ENCODE measurements at places on chromosomes 3 and 15. TPM values are rescaled to one million over a fixed set of nuclear protein-coding genes. Genes with fewer than 3 reads are reported as not detected.

ATP13A4 gene
- total RNA-seq, result 0.74 TPM

BCHE gene
- not detected for total RNA-seq

CPLX3 gene
- total RNA-seq, result 0.16 TPM

PSTPIP1 gene
- 169 TPM for total RNA-seq

PXYLP1 gene
- 66.0 TPM for total RNA-seq

SLC38A3 gene
- total RNA-seq, result not detected

CACNA1D gene
- total RNA-seq, result 7.7 TPM

- no peak overlapping the region for H3K4me3 ChIP-seq
- no peak for DNase-seq
- no peaks in the 10 kb centered on the region for H3K27me3 ChIP-seq
- H3K4me1 ChIP-seq, result peaks cover 44% of the 10 kb centered on the region
- no peak overlapping the region for H3K27ac ChIP-seq
These were observed 3.9 kb downstream of the B4GALT4 start for GRCh38 chr3:119236756-119237155.

DNA sequence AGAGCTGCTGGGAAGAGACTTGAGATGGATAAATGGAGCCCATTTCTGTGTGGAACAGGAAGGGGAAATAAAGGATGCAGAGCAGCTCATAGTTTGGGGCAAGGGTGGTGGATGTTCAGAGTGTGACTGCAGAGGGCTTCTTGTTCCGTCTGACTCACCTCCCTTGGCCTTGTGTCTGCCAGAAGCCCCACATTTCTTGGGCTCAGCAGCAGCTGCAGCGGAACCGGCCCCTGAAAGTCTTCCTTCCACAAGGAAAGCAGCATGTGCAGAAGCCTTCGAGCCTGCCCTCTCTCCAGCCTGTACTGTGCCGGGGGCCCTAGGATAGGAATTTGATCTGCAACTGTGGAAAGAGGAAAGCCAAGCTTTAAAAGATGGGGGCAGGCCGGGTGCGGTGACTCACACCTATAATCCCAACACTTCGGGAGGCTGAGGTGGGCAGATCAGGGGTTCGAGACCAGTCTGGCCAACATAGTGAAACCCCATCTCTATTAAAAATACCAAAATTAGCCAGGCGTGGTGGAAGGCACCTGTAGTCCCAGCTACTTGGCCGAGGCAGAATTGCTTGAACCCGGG is 11.5 kb downstream of the CDAN1 start:
- H3K36me3 ChIP-seq, result peaks cover 46% of the 10 kb centered on the region
- H3K4me3 ChIP-seq, result no peak overlapping the region
- H3K27ac ChIP-seq, result no peak overlapping the region
- no peaks in the 10 kb centered on the region for H3K4me1 ChIP-seq
- no peak for DNase-seq

DNA sequence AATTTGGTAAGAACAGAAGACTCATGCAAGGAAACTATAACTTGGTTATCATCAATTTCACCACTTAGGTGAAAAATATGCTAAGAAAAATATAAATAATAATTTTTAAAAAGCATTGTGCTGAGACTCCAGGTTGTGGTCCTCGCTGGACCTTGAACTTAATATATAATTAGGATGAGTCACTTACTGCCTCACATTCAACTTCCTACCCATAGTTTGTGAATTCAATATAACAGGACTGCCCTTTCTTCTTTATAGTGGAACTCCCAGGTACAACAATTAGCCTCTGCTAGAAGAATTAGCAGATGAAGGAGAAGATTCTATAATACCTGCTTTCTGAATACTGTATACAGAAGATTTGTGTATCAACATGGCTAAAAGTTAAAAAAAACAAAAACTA is 149.1 kb upstream of the SPRED1 start:
- no peak for DNase-seq
- H3K36me3 ChIP-seq, result no peaks in the 10 kb centered on the region
- no peaks in the 10 kb centered on the region for H3K4me1 ChIP-seq
- no peaks in the 10 kb centered on the region for H3K27me3 ChIP-seq

- no peaks in the 10 kb centered on the region for H3K27me3 ChIP-seq
- no peaks in the 10 kb centered on the region for H3K4me1 ChIP-seq
- no peak overlapping the region for H3K4me3 ChIP-seq
- H3K36me3 ChIP-seq, result no peaks in the 10 kb centered on the region
- H3K27ac ChIP-seq, result no peak overlapping the region
These were observed 60.7 kb downstream of the UBE2E2 start for GRCh38 chr3:23263796-23264195.

DNA sequence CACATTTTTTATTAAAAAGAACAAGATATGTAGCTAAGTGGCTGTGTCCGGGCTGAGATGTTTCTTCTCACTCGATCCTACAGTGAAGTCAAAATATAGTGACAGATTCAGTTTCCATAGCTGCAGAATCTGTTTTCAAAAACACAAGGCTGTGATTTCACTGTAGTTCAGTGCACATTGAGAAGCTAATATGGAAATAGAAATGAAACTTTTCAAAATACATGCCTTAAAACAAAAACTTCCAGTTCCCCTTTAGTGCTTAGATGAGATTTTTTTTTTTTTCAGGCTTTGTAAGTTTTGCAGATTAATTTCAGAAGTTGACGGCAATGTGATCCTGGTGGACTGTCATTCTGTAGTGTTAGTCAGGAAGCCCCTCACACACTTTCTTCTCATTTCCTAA is 23.8 kb upstream of the TRAK1 start:
- no peaks in the 10 kb centered on the region for H3K27me3 ChIP-seq
- no peak overlapping the region for H3K27ac ChIP-seq
- no peak overlapping the region for H3K4me3 ChIP-seq

DNA sequence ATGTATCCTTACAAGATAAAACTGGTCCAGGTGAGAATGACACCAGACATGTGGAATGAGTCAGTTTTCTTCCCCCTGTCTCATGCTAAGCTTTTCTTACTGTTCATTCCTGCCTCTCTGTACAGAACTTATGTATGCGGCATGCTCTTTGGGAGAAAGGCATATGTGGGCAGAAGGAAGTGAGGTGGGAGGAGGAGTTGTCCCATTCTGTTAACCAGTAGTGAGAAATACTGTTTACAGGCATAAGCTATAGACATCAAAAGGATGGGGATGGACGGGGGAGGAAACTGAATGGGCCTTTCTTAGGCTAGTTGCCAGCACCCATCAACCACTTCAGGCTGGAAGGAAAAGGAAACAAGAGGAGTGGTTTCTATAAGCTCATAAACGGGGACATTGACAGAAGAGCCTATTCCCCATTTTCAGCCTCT is 143.6 kb upstream of the BHLHE40 start:
- H3K36me3 ChIP-seq, result peaks cover 77% of the 10 kb centered on the region
- H3K27ac ChIP-seq, result peak overlapping the region; percentile 96
- H3K4me3 ChIP-seq, result peak overlapping the region; percentile 58

- no peak overlapping the region for H3K4me3 ChIP-seq
- DNase-seq, result no peak
- H3K36me3 ChIP-seq, result peaks cover 49% of the 10 kb centered on the region
- no peak overlapping the region for H3K27ac ChIP-seq
- H3K27me3 ChIP-seq, result no peaks in the 10 kb centered on the region
These were observed 8.8 kb upstream of the LRCH3 start for GRCh38 chr3:197782230-197782629.

DNA sequence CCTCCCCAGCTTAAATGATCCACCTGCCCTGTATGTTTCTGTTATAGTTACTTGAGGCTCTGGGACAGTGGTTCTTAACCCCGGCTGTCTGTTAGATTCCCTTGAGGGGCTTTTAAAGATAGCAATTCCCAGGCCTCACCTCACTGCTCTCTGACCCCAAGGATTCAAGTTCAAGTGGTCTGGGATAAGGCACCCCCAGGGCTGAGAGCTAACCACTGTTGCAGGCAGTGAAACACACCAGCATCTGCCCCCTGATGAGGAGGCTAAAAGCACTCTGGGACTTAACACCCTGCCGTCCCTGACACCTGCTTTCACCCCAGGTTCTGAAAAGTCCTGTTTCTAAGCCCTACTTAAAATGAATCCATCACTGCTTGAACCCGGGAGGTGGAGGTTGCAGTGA is 103.7 kb downstream of the LRRK1 start:
- H3K27me3 ChIP-seq, result no peaks in the 10 kb centered on the region
- H3K4me3 ChIP-seq, result no peak overlapping the region
- no peak for DNase-seq

DNA sequence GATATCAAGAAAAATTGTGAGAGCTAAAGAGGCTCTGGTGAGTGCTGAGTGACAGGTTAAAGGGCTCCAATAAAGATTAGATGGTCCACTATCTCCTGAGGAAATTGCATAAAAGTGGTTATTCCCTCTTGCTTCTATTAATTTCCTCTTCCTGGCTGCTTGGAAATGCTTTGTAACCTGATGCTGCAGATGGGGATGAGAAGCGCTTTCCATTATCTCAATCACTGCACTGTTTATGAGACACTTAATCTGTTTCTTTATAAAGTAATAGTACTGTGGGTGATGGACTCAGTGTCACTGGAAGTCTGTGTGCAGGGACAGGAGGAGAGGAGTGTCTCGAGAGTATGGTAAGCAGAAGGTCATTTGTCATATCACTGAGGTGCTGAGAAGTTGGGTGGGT is 305.3 kb downstream of the EPHB1 start:
- no peaks in the 10 kb centered on the region for H3K36me3 ChIP-seq
- no peaks in the 10 kb centered on the region for H3K4me1 ChIP-seq
- H3K27ac ChIP-seq, result no peak overlapping the region
- no peak for DNase-seq
- no peaks in the 10 kb centered on the region for H3K27me3 ChIP-seq

DNA sequence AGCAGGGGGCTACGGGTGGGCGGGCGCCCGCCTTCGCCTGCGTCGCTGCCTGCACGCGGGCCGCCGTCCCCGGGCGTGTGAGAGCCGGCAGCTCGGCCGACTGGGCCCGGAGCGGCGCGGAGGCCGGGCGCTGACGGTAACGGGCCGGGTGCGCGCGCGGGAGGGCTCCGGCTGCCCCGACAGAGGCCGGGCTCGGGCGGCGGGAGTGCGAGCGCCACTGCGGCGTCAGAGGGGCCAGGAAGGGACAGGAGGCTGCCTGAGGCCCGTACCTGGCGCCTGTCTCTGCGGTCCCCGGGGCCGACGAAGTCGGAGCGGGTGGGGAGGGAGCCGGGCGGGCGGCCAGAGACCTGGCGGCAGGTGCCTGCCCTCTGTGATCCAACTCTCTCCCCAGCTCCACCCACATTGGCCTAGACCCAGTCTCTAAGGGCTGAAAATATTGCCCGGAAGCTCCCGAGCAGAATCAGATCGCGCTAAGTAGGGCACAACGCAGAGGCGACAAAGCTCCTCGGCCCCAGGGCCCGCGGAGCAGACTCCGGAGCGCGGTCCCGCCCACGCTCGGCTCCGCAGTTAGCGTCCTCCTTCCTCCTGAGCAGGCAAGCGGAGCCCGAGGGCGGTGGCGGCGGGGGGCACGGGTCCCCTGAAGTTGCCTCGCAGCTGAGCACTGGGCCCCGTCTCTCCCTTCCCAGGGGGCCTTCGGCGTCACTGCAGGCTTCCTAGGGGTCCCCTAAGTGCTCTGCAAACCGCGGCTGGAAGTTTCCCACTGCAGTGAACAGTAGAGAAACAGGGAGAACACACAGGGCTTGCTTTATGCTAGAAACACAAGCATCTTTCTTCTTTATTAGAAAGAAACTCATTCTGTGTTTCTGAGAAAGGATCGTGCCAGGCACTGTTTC is at the start of gene MAN2A2:
TSS of gene MAN2A2 (plus strand) at position 463 of the 893 bp plus-strand sequence. CDS start 906 bp downstream, outside the sequence.
- peak within 1 kb of the TSS; percentile 84 for H3K4me3 ChIP-seq
- H3K27me3 ChIP-seq, result no peaks in the 10 kb centered on the region
- DNase-seq, result peak; percentile 72
- H3K4me1 ChIP-seq, result peaks cover 24% of the 10 kb centered on the region
- H3K36me3 ChIP-seq, result peaks cover 53% of the 10 kb centered on the region

GRCh38 chr15:93152360-93152759 is 63.3 kb upstream of the RGMA start:
- no peak overlapping the region for H3K27ac ChIP-seq
- no peak for DNase-seq
- peaks cover 8% of the 10 kb centered on the region for H3K27me3 ChIP-seq
- peaks cover 5% of the 10 kb centered on the region for H3K4me1 ChIP-seq
- no peak overlapping the region for H3K4me3 ChIP-seq

- peaks cover 5% of the 10 kb centered on the region for H3K36me3 ChIP-seq
- no peaks in the 10 kb centered on the region for H3K4me1 ChIP-seq
- no peak for DNase-seq
- no peak overlapping the region for H3K4me3 ChIP-seq
- H3K27ac ChIP-seq, result no peak overlapping the region
These were observed 71.3 kb downstream of the WHAMM start for GRCh38 chr15:82880704-82881103.
